ENCODE measurements at places on chromosomes 16 and 17.
A peak's percentile ranks its signal among the peaks of the same experiment; 100 is the strongest.

DNA sequence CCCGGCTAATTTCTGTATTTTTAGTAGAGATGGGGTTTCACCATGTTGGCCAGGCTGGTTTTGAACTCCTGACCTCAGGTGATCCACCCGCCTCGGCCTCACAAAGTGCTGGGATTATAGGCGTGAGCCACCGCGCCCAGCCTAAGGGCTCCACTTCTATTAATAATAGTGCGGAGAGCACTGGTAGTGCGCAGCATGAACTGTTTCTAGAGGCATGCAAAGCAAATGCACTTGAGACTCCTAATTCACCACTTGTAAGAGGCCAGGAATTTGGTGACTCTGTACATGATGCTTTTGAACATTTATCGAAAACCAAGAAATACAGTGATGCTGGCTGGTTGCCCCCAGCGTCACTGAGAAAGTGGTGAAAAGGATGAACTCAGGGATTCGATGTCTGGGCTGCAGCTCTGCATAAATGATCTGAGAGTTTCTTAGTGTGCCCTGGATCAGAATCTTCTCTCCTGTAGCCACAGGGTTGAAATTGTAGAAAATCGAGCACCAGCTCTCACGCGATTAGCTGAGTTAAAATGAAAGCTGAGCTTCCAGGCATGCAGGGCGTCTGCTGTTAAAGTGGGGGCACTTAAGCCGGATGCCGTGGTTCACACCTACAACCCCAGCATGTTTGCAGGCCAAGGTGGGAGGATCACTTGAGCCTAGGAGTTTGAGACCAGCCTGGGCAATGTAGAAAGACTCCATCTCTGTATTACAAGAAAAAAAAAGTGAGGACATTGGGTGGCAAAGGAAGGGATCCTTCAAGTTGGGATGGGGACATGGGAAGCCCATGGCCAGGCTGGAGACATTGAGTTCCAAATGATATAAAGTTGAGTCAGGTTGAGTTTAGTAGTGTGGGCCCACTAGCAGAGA is 4.8 kb downstream of the RNF213 start:
- peak; percentile 56 for DNase-seq

GRCh38 chr17:64041912-64042311 is 21.5 kb upstream of the ICAM2 start:
- no peak for DNase-seq

DNA sequence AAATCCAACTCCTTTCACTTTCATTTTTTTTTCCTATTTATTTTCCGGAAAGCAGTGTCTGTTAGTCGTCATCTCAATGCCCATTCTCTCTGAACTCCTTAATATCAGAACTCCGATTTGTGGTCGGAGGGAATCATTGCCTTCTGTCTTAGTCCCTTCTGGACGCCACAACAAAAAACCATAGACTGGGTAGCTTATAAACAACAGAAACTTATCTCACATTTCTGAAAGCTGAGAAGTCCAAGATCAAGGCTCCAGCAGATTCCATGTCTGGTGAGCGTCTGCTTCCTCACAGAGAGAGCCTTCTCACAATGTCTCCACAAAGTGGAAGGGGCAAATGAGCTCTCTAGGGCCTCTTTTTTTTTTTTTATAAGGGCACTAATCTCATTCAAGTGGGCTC is 296.6 kb upstream of the CDH11 start:
- DNase-seq: no peak

GRCh38 chr16:22317001-22317530 is 19.9 kb downstream of the POLR3E start:
- DNase-seq: no peak

DNA sequence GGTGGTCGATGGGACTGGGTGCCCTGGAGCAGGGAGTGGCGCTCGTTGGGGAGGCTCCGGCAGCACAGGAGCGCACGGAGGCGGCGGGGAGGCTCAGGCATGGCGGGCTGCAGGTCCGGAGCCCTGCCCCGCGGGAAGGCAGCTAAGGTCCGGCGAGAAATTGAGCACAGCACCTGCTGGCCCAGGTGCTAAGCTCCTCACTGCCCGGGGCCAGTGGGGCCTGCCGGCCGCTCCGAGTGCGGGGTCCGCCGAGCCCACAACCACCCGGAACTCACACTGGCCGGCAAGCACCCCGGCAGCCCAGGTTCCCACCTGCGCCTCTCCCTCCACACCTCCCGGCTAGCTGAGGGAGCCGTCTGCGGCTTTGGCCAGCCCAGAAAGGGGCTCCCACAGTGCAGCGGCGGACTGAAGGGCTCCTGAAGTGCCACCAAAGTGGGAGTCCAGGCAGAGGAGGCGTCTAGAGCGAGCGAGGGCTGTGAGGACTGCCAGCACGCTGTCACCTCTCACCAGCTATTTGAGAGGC is 88.8 kb upstream of the EEF2KMT start:
- no peak for DNase-seq

DNA sequence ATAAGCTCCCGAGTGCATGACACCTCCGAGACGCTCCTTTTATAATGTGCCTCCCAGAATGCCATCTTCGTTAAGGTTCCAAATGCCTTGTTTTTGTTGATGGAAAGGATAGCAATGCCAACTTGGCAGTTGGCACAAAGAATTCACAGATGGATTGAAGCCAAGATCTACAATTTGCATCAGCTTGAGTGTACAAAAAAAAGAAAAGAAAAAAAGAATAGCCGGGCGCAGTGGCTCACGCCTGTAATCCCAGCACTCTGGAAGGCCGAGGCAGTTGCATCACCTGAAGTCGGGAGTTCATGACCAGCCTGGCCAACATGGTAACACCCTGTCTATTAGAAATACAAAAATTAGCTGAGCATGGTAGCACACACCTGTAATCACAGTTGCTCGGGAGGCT is 7.6 kb downstream of the TBC1D16 start:
- DNase-seq: no peak

Measured in activated CD4-positive, alpha-beta T cell treated with anti-CD3 and anti-CD28 coated beads, Interleukin-2, amount 50 U/mL, for 4 hours (primary cell).